ENCODE measurements at places on chromosomes 6 and 20. TPM values are rescaled to one million over a fixed set of nuclear protein-coding genes. Genes with fewer than 3 reads are reported as not detected.
A peak's percentile ranks its signal among the peaks of the same experiment; 100 is the strongest.

Gene AIF1
- total RNA-seq: 93.1 TPM

Gene PRR18
- not detected for total RNA-seq

DNA sequence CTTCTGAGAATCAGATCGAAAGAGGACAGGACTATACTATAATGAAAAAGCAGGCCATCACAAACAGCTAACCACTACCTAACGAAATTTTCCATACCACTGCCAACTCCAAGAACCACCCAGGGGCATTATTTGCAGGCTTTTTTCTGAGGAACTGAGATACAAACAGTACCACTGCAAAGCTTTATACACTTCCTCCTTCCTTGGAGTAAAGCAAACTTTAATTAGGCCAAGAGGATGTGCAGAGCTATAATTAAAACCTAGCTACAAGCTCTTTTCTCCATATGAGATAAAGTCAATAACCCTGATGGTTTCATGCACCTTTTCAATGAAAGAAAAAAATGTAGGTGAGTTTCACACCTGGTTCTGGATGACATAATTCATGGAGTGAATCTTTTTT, 68.5 kb downstream of the ELOVL5 start:
- H3K4me1 ChIP-seq: peaks cover 25% of the 10 kb centered on the region
- H3K27ac ChIP-seq: no peak overlapping the region
- no peak for DNase-seq
- H3K4me3 ChIP-seq: no peak overlapping the region

GRCh38 chr6:63349401-63349800, 29.6 kb upstream of the LGSN start:
- peaks cover 11% of the 10 kb centered on the region for H3K4me1 ChIP-seq
- H3K36me3 ChIP-seq: no peaks in the 10 kb centered on the region
- H3K4me3 ChIP-seq: no peak overlapping the region
- no peak overlapping the region for H3K27ac ChIP-seq

DNA sequence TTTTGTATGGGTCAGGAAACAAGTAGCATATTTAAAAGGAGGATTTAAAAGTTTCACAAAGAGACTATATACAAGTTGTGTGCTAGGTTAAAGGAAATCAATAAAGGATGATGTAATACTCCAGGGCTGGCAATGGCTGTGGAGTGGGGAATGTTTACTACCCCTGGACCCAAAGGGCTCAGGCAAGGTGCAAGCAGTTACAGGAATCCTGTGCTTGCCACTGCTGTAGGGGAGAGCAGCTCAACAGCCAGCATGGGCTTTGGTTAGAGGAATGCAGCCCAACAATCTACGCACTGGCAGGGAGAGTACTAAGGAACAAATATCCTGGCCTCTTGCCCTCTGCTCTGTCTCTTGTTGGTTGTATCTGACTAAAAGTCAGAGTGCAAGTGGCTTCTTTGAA, 1642.2 kb downstream of the KHDRBS2 start:
- no peak for DNase-seq
- H3K27ac ChIP-seq: no peak overlapping the region
- H3K4me1 ChIP-seq: no peaks in the 10 kb centered on the region
- no peaks in the 10 kb centered on the region for H3K27me3 ChIP-seq
- no peak overlapping the region for H3K4me3 ChIP-seq

DNA sequence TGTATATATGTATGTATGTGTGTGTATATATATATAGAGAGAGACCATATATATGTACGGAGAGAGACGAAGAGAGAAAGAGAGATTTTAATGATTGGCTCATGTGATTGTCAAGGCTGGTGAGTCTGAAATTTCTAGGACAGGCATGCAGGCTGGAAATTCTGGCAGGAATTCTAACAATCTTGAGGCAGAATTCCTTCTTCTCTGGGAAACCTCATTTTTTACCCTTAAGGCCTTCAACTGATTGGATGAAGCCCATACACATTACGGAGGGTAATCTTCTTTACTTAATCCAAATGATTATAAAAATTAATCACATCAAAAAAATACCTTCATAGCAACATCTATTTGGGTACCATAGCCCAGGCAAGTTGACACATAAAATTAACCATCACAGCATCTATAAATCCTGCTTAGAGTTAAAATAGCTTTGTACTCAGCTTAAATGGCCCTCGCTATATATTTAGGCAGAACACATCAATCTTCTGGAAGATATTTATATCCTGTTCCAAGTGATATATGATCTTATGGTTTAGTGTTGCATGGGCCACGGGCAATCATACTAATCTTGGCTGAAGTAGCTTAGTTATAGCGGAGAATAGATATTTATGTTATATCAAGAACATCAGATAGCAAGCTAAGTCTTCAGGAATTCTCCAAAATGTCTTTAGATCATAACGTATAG, 36.6 kb downstream of the ABRACL start:
- no peaks in the 10 kb centered on the region for H3K4me1 ChIP-seq
- no peak for DNase-seq
- H3K27ac ChIP-seq: no peak overlapping the region
- no peaks in the 10 kb centered on the region for H3K27me3 ChIP-seq

Gene PRSS16
- 2.1 TPM for total RNA-seq

- no peaks in the 10 kb centered on the region for H3K36me3 ChIP-seq
- H3K4me3 ChIP-seq: no peak overlapping the region
- no peak overlapping the region for H3K27ac ChIP-seq
- H3K4me1 ChIP-seq: peaks cover 37% of the 10 kb centered on the region
- no peak for DNase-seq
- H3K27me3 ChIP-seq: no peaks in the 10 kb centered on the region
Observed at GRCh38 chr6:125950293-125950692, 6.3 kb upstream of the HINT3 start.

GRCh38 chr6:15491255-15491985, 171.4 kb downstream of the DTNBP1 start:
- H3K4me1 ChIP-seq: no peaks in the 10 kb centered on the region
- peak; percentile 82 for DNase-seq
- H3K4me3 ChIP-seq: no peak overlapping the region
- no peaks in the 10 kb centered on the region for H3K36me3 ChIP-seq
- no peaks in the 10 kb centered on the region for H3K27me3 ChIP-seq
